ENCODE measurements at places on chromosomes 16 and 17.

GRCh38 chr17:35010093-35010492 is 29.8 kb downstream of the LIG3 start:
- DNase-seq = no peak

- no peak for DNase-seq
Observed at GRCh38 chr17:82789051-82789592, 37.3 kb downstream of the TBCD start.

DNA sequence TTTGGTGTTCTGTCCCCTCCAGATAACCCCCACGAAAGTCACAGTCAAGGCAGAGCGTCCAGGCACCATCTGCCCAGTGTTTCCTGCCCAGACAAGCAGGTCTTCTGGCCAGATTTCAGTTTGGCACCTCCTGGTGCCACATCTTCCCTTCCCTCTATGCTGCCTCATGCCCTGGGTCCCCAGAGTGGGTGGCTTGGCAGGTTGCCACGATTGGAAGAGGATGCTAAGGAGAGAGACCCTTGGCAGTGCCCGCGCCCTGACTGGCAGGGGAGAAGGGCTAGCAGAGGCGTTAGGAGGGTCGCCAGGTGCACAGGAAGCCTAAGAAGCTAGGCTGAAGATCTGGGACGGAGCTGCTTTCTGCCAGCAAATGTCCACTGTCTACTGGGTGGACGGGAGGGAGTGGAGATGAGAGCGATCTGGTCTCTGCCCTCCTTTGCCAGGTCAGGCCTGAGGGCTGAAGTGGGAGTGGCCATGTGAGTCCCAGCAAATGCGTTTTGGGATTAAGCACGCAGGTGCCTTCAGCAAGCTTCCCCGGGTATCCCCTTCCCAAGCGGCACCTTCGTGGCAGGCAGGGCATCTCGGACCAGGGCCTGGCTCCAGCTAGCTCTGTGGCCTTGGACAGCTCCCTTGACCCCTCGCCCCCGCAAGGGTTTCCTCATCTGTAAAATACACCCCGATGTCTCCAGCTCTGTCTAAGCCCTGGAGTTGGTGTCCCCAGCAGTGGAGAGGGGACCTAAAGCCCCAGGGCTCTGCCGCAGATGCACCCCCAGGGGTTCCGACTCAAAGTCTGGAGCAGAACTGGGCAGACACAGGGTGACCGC is 13.4 kb upstream of the CD300A start:
- DNase-seq = peak; percentile 69

DNA sequence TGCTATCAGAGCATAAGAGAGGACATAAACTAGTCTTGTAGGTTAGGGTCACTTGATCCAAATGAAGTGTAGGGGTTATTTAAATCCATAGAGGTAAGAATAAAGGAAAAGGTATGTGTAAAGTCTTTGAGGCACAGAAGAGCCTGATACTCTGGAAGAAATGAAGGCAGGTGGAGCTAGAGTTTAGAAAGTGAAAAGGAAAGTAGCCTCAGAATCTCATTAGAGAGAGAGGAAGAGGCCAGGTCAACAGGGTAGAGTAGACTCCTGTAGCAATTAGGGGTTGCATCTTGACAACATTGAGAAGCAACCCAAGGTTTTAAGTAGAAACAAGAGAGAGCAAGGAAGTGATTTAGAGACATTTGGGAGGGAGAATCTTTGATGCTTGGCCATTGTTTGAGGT is 235.2 kb upstream of the SOX9 start:
- no peak for DNase-seq

DNA sequence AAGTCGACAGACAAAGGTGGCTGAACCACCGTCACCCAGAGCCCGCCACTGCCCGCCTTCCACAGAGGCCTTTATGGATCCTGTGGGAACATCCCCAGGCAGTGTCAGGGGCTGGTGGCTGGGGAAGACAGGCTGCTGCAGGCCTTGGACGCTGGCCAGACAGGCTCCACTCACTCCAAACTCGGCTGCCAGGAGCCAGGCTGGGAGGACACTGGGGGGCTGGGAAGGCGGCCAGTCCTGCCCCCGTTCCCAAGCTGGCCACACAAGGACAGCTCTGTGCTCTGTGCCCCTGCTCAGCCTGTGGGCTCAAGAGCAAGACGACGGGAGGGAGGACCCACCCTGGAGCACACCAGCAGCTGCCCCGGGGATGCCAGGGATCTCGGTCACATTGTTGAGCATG is 7.6 kb upstream of the LCAT start:
- DNase-seq = no peak

- DNase-seq = no peak
Observed at GRCh38 chr17:16417896-16418684, 2.7 kb downstream of the TRPV2 start.

GRCh38 chr17:17682737-17683680 is 1.8 kb downstream of the RAI1 start:
- DNase-seq = peak; percentile 65

- DNase-seq = peak; percentile 91
Observed at GRCh38 chr17:8223356-8224126, 13.2 kb upstream of the AURKB start.

DNA sequence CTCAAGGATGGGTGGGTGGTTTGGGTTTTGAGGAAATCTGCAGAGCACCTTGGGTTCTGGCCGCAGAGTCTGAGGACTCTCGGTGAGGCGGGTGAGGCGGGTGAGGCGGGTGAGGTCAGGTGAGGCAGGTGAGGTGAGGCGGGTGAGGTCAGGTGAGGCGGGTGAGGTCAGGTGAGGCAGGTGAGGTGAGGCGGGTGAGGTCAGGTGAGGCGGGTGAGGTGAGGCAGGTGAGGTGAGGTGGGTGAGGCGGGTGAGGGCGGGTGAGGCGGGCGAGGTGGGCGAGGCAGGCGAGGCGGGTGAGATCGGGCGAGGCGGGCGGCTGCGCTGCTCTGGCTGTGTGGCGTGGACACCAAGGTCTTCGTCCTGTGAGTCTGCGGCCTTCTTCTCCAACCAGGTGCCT is 24.1 kb upstream of the RPL13 start:
- DNase-seq = no peak

- DNase-seq = no peak
Observed at GRCh38 chr17:7837408-7838088, 3.5 kb downstream of the KDM6B start.

DNA sequence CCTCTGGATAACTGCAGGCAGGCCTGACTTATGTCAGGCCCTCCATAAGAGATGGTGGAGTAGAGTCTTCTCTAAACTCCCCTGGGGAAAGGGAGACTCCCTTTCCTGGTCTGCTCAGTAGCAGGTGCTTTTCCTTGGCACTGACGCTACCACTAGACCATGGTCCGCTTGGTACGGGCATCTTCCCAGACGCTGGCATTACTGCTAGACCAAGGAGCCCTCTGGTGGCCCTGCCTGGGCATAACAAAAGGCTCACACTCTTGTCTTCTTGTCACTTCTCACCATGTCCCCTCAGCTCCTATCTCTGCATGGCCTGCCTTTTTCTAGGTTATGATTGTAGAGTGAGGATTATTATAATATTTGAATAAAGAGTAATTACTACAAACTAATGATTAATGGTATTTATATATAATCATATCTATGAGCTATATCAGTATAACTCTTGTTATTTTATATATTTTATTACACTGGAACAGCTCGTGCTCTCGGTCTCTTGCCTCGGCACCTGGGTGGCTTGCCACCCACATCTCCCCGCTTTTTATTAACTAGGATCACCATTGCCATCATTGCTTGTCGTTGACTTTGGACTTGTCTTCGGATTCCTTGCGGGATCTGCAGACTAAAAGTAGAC is 59.8 kb upstream of the ARL4D start:
- DNase-seq = peak; percentile 78

DNA sequence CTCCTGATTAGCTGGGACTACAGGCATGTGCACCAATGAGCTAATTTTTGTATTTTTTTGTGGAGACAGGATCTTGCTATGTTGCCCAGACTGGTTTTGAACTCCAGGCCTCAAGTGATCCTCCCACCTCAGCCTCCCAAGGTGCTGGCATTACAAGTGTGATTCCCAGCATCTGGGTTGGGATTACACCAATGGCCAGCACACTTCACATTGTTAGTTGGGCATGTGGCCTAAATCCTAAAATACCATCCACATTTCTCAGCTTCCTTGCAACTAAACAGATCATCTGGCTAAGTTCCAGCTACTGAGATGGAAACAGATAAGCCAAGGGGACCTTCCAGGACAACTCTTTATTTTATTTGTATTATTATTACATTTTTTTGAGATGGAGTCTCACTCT is 9.9 kb downstream of the RABEP2 start:
- DNase-seq = no peak

DNA sequence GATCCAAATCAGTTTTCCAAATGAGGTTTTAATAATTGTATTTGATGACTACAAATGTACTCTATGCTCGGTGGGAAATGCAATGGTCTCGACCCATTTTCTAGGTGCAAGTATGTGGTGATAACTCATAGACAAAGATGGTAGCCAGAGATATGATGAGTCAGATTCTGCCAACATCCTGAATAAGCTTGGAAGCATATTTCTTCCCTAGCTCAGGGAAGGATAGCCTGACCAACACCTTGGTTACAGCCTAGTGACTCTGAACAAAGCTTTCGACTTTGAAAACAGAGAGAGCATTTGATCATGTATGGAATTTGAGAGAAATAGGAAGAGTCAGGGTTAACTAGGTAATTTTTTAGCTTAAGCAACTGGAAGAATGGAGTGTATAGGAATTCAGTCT is 128.3 kb upstream of the MYOCD start:
- DNase-seq = no peak

- DNase-seq = no peak
Observed at GRCh38 chr16:84689111-84689510, 10.7 kb upstream of the USP10 start.

DNA sequence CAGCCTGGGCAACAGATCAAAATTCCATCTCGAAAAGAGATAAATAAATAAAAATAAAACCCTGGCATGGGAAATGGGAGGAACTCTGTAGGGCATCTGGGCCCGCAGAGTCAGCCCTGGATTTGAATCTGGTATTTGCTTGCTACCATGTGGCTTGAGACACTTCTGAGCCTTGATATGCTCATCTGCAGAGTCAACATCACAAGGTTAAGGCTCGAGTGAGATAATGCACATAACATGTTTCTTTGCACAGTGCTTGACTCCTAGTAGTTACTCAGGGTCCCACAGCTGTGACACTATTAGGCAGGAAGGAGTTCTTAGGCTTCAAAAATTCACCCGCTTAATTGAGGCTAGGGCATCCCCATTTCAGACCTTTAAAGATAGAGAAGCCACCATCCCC is 21.3 kb downstream of the CDK5RAP3 start:
- no peak for DNase-seq

DNA sequence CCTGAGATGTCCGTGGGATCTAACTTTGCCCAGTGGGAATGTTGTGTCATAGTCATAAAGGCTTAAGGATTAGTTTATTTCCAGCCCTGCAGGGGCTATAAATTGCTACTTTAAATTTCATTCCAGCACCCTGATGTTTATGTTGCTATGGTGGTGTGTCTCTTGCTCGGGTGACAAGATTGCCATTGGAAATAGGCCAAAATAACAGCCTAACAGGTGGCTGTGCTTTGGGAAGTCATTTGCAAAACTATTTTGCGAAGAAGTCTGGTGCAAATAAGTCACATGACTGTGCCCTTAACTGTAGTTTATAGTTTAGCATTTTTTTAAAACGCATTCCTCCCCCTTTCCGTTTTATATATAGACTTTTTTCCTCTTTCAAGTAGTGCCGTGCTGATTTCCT is 23.1 kb downstream of the PITPNC1 start:
- DNase-seq = no peak

- peak; percentile 96 for DNase-seq
Observed at GRCh38 chr17:7262935-7263800, 890 bp upstream of the CLDN7 start.

DNA sequence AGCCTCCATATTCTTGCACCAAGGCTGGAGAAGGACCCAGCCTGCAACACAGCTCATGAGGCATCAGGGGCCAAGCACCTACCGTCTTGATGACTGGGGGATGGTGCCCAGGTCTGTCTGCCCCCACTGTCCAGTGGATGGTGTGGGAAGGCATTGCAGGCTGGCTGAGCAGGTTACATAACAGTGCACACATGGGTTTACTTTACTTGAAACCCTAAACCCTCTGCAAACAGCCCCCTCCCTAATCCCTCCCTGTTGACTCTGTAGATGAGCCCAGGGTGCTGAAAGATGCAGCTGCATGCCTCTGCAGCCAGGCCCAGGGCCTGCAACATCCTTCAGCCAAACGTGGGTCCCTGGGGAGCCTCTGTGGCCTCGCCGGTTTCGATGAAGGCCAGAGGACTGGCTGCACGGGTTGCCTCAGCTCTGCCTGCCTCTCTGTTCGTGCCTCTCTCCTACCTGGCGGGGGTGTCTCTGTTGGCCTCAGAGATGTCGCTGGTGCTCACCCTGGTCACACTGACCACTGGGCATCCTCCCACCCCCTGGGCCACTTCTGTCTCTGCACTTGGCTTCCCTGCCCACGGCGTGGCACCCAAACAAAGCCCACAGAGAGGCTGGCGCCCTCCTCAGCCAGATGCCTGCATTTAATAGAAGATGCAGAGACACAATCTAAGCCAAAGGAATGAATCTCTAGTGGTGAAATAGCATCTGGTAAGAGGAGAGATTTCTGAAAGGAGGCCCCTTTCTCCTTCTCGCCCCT is 95.1 kb downstream of the METRNL start:
- DNase-seq = peak; percentile 29

- DNase-seq = no peak
Observed at GRCh38 chr17:51185763-51186332, 19.6 kb downstream of the NME2 start.

- peak; percentile 22 for DNase-seq
Observed at GRCh38 chr16:31267332-31268032, 7.7 kb downstream of the ITGAM start.

DNA sequence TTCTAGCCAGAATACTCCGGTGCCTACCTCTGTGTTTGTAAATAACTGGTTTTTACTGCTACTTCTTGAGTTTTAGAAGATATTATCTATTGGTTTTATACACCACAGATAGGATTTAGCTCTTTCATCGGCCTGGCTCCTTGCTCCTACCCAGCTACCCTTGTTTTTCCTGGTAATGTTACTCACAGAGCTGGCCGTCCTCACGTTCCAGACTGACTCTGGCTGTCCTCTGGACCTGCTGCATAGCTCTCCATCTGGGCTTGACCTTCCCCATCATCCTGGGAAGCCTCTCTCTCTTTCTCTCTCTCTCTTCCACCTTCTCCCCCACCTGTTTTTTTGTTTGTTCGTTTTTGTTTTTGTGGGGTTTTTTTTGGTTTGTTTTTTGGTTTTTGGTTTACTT is 51.5 kb downstream of the MPRIP start:
- DNase-seq = no peak

DNA sequence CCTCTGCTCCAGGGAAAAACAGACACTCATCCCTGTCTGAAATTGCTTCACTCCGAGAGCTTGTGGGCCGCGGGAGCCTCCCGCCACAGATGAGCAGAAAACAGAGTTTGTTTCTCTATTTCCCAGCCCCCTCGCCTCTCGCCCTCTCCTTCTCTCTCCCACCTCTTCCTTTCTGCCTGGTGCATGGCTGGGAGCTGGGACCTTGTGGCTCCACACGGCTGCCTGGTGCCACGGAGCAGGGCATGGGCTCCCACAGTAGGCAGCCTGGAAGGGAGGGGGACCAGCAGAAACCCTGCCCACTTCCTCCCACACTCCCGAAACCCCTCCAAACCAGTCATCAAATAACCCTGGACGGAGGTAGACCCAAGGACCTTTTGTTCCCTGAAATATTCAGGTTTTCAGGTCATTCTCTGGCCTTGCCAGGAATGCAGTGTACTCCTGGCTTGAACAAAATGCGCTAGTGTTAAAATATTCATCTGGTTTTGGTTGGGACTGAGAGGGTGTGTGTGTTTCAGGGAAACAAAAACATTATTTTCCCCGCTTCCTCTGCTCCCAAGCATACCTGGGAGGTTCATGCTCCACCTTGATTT is 204.9 kb downstream of the C16orf78 start:
- no peak for DNase-seq
